Activated CD4-positive, alpha-beta T cell treated with anti-CD3 and anti-CD28 coated beads for 36 hours (primary cell): ENCODE measurements at places on chromosomes 7 and 10.

GRCh38 chr10:3950676-3951275, 165.8 kb upstream of the KLF6 start:
- no peak for DNase-seq

GRCh38 chr7:21967598-21968003, 21.9 kb upstream of the CDCA7L start:
- DNase-seq, result peak; percentile 35

- DNase-seq, result peak; percentile 75
Measured at GRCh38 chr10:24209432-24209771, 464 bp downstream of the KIAA1217 start.

GRCh38 chr10:131630772-131631258, 270.0 kb upstream of the PPP2R2D start:
- DNase-seq, result no peak

DNA sequence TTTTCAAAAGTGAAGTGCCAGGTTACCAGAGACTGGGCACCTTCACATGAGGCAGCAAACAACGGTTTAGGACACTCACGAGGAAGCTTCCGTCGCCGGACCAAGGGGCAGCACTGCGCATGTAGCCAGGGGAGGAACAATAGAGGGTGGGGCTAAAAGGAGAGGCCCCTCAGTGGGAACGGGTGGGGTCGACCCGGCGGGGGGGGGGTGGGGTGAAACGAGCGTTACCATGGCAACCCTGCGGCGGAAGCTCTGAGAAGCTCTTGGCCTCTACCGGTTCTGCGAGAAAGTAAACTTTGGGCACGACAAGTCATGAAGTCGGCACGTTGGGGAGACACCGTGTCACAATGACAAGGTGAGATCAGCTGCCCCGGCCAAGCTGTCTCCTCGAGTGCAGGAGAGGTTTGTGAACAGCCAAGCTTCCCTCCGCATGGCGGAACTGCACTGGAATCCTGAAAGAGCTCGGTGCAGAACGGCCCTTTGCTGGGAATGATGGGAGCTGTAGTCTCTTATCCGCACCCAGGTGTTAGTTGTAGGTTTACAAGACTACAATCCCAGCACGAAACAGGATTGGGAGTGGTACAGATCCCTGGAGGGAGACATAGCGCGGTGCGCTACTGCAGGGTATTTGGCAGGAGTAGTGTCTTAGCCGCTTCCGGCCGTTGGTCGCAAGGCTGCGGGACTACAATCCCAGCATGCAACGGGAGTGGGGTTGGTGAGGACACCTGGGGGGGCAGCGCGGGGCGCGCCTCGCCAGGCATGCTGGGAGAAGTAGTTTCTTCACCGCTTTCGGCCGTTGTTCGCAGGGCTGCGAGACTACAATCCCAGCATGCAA, 72.8 kb upstream of the ZNF722 start:
- peak; percentile 95 for DNase-seq

- no peak for DNase-seq
Measured at GRCh38 chr10:117946525-117947070, 100.1 kb downstream of the RAB11FIP2 start.

- no peak for DNase-seq
Measured at GRCh38 chr10:72044417-72045041, 43.8 kb downstream of the SPOCK2 start.

- no peak for DNase-seq
Measured at GRCh38 chr10:83539528-83540308, 599.6 kb upstream of the GHITM start.

GRCh38 chr10:124745673-124746072, 1.5 kb upstream of the FAM53B start:
- DNase-seq, result no peak

DNA sequence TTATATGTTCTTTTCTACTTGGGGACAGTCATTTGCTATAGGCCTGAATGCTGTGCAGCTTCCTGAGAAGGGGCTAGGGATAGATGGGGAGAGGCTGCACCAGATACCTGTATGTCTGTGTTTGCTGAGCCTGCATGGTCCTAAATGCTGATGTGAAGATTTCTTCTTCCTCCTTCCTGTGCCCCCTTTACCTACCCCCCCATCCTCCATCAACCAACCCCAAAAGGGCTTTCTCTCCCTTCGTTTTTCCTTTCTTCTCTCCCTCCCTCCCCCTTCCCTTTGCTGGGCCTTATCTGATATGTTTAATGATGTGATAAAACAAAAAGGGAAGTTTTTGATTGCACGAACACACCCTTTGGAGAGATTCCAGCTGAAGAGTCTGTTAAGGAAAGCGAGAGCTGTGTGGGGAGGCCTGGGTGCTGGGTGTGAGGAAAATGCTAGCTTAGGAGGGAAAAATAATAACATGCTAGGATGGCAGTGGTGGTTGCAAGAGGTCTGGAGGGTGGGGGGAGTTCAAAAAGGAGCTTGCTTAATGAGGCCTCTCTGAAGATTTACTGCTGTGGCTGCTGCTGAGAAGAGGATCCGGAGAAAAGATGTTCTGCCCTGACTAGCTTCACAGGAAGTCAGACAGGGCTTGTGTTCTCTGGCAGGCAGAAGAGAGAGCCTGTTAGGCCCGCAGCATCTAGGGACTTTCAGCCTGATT, 101.8 kb downstream of the SAMD9 start:
- DNase-seq, result no peak

GRCh38 chr10:72855129-72855528, 38.4 kb upstream of the OIT3 start:
- no peak for DNase-seq

DNA sequence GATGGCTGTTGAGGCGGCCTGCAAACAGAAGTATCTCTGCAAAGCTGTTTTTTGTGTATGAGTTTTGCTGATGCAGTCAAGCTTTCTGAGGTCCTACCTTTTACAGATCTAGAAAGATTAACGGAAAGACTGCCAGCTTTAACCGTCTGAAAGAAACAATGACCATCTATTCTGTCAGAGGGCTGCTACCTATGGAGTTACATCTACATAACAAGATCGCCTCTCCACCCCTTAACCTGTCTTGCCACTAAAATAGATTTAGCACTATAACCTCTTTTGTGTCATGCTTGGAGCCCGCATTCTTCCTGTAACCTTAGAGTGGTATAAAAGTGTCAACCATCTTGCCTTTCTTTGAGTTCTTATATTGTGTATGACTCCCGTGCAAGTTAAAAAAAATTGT, 291.2 kb downstream of the POM121L12 start:
- no peak for DNase-seq

DNA sequence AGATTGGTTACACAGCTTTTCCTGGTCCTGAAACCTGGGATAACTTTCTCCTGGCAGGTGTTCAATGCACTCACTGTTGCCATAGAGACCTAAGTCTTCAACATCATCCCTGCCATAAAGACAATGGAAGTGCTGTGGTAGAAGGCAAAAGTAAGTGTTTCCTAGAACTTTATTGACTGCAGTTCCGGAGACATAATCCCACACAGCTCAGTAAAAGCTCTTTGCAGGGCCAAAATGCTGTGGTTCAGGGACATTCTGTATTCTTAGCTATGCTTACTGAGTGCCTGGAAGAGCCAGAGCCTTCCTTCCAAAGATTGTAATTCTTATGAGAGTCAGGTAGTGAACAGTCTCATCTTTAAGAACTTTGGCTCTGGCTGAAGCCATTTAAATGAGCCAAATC, 5.3 kb downstream of the WIPF3 start:
- DNase-seq, result no peak

DNA sequence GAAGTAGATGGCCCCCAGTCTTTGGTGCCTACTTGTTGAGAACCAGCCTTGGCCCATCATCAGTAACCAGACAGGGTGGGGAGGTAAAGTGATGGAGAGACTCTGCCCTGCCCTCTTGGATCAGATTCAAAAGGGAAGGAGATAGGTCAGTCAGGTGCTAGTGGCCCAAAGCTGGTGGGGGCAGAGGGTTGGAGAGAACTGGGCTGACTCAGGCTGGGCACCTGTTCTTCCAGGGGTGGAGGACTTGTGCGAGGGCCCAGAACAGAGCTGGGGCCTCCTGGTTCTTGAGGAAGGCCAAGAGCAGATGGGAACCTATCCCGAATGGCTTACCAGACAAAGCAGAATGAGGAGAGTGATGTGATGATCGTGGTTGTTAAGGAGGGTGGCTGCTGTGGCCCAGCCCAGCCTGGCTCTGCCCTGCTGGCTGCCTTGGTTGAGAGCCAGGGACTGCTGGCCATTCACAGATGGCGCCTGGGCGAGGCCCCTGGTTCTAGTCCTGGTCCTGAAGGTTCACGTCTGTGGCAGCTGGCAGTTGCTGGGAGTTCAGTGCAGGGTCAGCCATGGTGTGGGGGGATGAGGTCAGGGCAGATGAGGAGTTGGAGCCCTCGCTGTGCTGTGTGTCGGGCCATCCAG, 36.6 kb downstream of the PALD1 start:
- no peak for DNase-seq

GRCh38 chr7:6271060-6271658, 1.3 kb downstream of the CYTH3 start:
- peak; percentile 63 for DNase-seq

DNA sequence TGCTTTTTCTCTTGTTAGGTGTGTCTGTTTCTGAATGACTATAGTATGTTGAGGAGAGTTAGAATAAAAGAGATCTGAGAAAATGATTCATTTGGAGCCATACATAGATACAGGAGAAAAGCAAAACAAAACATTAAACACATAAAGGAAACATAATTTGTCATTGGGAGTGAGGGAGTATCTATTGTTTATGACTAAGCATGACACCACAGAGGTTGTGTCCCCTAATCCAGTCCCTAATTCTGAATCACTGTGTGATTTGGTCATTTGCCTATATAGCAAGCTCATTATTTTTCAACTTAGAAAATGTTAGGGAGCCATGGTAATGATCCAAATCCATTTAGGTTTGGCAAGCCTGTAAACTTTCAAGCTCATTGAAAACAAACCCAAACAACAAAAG, 132.3 kb upstream of the BMPER start:
- DNase-seq, result no peak

DNA sequence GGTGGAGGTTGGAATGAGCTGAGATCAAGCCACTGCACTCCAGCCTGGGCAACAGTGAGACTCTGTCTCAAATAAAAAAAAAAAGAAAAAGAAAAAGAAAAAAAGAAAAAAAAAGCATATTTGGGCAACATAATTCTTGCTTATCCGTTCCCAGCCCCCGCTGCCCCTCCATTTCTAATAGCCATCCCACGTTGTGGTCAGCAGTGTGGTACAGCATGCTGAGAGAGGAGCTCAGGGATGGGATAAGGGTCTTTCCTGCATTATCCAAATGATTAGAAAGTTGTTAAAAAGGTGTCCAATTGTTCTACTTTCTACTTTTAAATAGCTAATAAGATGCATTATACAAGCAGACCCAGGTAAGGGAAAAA, 104.9 kb upstream of the ZNF92 start:
- no peak for DNase-seq

DNA sequence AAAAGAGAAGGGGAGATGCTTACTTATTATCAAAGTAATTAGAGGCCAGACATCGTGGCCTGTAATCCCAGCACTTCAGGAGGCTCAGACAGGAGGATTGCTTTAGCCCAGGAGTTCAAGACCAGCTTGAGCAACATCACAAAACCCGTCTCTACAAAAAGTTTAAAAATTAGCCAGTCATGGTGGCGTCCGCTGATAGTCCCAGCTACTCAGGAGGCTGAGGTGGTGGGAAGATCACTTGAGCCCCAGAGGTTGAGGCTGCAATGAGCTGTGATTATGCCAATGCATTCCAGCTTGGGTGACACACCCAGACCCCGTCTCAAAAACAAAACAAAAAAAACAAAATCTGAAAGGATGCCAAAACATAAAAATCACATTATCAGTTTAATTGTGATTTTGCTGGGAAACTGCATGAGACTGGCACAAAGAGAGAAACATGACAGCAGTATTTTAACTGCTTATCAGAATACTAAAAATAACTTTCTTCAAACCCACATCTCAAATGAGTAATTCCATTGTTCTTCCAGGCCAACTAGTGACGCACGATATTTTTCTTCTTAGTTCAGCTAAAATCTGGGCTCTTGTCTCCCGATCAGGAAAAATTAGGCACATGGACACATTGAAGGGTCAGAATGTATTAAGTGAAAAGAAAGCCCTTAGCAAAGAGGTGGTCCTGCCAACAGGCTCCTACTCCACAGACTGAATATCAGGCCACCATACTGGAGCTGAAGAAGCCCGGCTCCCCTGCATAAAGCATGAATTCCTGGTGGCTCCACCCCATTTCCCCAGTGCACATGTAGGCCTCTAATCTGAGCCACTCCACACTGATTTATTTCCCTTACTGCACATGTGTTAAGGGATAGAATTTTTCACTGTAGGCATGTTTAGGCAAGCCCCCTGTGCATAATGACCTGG, 9.6 kb upstream of the CCM2 start:
- no peak for DNase-seq

DNA sequence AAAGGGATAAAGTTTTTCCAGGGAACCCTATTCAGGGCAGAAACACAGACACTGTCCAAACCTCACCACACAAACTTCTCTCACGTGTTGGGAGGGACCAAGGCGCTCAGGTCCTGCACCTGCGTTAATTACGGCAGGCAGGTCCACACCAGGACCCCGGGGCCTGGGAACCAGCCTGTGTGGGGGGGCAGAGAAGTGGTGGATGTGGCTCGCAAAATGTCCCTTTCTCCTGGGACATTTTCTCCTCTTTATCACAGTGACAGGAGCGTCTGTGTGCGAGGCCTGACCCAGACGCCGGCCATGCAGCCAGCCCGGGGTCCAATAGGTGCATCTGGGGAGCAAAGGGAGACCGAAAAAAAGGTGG, 73.4 kb upstream of the ZNF722 start:
- peak; percentile 41 for DNase-seq

DNA sequence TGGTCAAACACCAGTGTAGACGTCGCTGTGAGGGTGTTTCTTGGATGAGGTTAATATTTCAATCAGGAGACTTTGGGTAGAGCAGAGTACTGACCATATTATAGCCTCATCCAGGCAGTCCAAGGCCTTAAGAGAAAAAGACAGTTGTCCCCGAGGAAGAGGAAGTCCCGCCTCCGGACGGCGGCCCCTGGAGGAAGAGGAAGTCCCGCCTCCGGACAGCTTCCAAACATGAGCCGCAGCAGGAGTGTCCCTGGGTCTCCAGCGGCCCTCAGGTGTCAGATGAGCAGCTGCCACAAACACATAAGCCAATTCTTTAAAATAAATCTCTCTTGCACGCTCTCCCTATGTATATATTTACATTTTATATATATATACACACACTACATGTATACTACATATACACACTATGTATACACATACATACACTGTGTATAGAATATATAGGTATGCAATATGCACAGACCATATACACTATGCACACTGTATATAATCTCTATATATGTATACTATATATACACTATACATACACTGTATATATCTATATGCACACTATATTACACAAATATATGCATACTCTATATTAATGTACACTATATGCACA, 37.5 kb downstream of the PWWP2B start:
- DNase-seq, result peak; percentile 79

- no peak for DNase-seq
Measured at GRCh38 chr10:95697429-95697828, 3.7 kb upstream of the TCTN3 start.

GRCh38 chr7:124428781-124429180, 336.8 kb downstream of the GPR37 start:
- DNase-seq, result no peak

- no peak for DNase-seq
Measured at GRCh38 chr10:112210666-112211065, 27.1 kb upstream of the GPAM start.
